ENCODE measurements at places on chromosomes 1 and 21.
A peak's percentile ranks its signal among the peaks of the same experiment; 100 is the strongest.

- no peak for DNase-seq
Observed at GRCh38 chr1:152497273-152497672, 13.3 kb upstream of the LCE5A start.

GRCh38 chr1:77218477-77219165 is 609 bp downstream of the PIGK start:
- no peak for DNase-seq

DNA sequence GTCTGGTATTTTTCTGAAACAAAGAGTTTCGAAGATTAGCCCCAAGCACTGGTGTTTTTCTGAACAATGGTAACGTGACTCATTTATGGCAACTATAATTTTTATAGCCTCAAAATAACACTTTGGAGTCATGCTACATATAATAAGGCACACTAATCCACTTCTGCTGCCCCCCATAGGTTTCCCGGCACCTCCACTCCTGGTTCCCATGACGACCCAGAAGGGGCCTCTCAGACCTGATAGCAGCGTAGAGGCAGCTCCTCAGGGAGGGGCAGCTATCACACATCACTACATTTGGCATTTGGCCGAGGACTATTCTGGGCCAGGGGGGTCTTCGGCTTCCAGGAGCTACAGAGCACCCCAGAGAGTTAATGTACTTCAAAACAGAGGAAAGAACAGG is 23.3 kb downstream of the CAPN8 start:
- no peak for DNase-seq

GRCh38 chr1:244325056-244325758 is 126.5 kb downstream of the ADSS2 start:
- DNase-seq = no peak

- DNase-seq = no peak
Observed at GRCh38 chr1:61836649-61837048, 94.4 kb downstream of the PATJ start.

DNA sequence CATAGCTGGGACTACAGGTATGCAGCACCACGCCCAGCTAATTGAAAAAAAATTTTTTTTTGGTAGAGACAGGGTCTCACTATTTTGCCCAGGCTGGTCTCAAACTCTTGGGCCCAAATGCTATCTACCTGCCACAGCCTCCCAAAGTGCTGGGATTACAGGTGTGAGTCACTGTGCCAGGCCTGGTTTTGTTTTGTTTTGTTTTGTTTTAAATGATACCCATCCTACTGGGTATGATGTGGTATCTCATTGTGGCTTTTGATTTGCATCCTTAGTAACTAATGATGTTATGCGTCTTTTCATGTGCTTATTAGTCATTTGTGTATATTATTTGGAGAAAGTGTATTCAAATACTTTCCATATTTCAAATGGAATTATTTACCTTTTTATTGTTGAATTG is 142.3 kb downstream of the VPS13D start:
- DNase-seq = no peak

- DNase-seq = no peak
Observed at GRCh38 chr1:20575541-20576336, 13.2 kb upstream of the CDA start.

DNA sequence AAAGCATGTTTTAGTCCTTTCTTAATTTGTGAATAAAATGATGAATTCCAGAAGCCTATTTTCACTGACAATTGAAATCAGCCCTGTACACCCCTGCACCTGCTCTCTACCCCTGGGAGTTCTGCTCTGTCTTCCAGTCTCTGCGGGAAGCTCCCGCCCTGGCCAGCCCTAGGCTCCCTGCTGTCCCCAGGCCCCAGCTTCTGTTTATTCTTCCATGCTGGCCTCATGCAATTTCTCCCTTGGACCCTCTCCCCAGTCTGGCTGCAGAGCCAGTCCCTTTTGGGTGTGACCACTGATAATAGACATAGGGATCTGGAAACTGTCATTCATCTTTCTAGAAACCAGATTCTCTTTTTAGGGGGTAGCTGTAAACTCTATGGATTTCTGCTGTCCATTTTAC is 258.6 kb downstream of the GRIK3 start:
- no peak for DNase-seq

GRCh38 chr1:23896491-23896890 is 16.7 kb downstream of the CNR2 start:
- no peak for DNase-seq

GRCh38 chr1:114116086-114116485 is 37.6 kb downstream of the SYT6 start:
- DNase-seq = no peak

DNA sequence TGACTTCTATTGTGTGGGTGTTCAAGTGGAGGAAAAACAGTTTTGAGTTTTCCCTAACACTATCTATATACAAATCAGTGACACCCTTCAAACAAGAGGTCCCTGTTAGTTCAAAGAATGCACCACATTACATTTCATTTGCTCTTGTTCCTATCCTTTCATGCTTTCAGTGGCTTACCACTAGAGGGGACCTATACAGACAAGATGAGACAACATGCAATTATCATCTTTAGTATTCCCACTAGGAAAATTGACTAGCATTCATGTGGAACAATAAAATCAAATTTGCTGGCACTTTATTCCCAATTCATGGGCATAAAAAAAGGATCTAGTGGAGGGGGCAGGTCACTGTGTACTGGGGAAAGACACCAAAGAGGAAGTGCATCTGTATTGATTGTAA is 13.3 kb upstream of the SIPA1L2 start:
- no peak for DNase-seq

DNA sequence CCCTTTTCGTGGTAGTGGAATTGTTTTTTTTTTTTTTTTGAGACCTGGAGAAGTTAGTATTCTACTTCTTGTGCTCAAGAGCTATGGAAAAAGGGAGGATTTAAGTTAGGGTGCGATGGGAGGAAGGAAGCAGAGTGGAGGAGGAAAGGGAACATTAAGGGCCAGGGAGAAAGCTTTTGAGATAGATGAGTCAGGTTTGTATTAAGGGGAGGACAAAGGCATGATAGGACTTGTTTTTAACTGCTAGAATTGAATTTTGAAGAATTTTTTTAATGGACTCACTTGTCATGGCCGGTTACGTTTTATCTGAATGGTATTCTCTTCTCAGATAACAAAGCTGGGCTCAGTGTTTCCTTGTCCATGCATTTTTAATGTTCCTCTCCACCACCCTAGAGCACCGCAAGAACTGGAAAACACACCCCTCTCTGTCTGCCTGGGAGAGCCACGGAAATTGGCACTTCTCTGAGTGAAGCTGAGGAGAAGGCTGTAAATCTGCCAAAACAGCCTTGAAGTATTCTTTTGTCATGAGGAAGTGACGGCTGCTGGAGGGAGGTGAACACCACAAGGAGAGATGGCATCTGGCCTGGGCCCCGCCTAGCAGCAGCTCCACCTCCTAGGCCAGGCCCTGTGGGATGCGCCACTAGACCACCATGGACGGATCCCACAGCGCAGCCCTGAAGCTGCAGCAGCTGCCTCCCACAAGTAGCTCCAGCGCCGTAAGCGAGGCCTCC is 3.5 kb downstream of the NIPAL3 start:
- no peak for DNase-seq

- no peak for DNase-seq
Observed at GRCh38 chr1:170807432-170807831, 127.9 kb upstream of the MROH9 start.

DNA sequence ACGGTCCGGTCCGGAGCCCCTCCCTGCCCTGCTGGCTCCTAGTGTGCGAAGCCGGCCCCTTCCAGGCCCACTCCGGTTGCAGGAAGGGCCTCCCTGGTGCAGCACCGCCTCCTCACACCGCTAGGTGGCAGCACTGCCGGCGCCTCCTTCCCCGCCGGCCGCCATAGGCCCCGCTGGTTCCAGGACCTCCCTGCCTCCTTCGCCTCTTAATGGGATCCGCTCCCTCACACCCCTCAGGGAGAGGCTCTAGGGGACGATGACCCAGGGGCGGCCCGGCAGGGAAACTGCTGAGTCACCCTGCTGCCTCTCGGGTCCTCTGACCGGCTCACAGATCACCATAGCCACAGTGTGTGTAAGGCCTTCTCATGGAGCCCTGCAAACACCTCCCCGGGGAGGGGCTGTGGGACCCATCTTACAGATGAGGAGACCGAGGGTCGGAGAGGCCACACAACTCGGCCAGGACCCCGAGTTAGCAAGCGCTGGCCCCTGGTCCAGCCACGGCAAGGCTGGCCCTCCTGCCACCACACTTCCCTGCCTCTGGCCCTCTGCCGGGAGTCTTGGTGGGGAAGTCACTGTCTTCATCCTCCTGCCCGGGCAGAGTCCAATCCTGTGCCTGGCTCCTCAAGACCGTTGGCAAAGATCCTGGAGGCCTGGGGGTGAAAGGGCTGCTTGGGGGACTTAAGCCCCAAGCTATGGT is 1.6 kb upstream of the AJAP1 start:
- peak; percentile 25 for DNase-seq

DNA sequence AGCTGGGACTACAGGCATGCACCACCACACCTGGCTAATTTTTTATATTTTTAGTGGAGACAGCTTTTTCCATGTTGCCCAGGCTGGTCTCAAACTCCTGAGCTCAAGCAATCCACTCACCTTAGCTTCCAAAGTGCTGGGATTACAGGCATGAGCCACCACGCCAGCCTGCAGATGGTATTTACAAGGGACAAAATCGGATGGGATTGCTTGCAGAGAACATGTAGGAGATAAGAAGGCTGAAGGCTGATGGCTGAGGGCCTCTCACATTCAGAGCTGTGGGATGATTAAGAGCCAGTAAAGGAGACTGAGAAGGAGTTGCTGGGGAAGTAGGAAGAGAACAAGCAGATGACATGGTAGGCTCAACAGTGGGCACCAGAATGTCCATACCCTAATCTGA is 24.0 kb upstream of the QSOX1 start:
- DNase-seq = no peak

GRCh38 chr1:93576746-93577145 is 104.9 kb downstream of the BCAR3 start:
- no peak for DNase-seq

DNA sequence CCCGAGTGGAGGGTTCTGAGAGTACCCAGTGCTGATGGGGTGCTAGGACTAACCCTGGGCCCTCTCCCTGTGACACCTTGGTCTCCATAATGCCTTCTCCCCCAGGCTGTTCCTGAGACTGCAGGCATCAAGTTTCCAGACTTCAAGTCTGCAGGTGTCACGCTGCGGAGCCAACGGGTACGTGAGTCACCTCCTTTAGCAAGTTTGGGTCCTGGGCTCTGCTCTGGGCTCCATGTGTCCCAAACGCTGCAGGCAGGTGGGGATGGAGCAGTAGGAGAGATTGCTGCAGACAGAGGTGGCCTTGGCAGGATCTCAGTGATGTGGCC is 6.0 kb downstream of the DMAP1 start:
- DNase-seq = no peak

- DNase-seq = no peak
Observed at GRCh38 chr1:110188035-110188618, 22.0 kb upstream of the KCNC4 start.

GRCh38 chr21:45910548-45911221 is 70.9 kb upstream of the COL6A1 start:
- no peak for DNase-seq

DNA sequence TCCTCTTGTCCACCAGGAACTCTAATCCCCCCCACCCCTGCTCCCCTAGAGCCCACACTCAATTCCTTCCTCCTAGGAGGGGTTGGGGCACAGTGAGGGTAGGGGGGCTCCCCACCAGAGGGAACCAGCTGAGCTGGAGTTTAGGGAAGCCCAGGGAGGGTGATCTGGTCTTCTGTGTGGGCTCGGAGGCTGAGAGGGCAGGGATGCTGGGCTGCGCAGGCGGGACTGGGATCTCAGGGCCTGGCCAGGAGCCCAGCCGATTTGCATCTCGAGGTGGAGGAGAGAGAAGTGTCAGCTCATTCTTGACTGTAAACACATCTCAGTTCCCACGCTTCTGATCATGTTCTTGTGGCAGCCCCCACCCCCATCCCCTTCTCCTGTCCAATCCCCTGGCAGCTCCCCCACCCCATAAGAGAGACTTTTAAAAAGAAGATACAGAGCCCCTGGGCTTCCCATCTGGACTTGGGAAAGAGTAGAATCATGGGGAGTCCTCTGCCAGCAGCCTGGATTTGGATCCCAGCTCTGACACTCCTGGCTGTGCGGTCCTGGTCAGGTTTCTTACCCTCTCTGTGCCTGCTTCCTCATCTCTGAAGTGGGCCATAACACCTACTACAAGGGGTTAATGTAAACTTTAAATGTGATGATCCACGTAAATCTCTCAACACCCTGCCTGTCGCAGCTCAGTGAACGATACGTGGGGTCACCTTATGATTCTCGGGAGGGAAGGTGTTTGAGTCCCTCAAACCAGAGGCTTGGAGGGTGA is 6.6 kb downstream of the PEAR1 start:
- DNase-seq = no peak

GRCh38 chr1:16984717-16985116 is 4.3 kb upstream of the MFAP2 start:
- no peak for DNase-seq

DNA sequence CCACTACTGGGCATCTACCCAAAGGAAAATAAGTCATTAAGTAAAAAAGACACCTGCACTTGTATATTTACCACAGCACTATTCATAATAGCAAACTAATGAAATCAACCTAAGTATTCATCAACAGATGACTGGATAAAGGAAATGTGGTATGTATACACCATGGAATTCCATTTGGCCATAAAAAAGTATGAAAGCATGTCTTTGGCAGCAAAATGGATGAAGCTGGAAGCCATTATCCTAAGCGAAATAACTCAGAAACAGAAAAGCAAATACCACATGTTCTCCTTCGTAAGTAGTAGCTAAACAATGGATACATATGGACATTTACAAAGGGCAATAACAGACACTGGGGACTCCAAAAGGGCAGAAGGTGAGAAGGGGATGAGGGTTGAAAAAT is 485.7 kb upstream of the BRINP3 start:
- DNase-seq = no peak

GRCh38 chr1:245881767-245882391 is 625.2 kb downstream of the SMYD3 start:
- DNase-seq = no peak

DNA sequence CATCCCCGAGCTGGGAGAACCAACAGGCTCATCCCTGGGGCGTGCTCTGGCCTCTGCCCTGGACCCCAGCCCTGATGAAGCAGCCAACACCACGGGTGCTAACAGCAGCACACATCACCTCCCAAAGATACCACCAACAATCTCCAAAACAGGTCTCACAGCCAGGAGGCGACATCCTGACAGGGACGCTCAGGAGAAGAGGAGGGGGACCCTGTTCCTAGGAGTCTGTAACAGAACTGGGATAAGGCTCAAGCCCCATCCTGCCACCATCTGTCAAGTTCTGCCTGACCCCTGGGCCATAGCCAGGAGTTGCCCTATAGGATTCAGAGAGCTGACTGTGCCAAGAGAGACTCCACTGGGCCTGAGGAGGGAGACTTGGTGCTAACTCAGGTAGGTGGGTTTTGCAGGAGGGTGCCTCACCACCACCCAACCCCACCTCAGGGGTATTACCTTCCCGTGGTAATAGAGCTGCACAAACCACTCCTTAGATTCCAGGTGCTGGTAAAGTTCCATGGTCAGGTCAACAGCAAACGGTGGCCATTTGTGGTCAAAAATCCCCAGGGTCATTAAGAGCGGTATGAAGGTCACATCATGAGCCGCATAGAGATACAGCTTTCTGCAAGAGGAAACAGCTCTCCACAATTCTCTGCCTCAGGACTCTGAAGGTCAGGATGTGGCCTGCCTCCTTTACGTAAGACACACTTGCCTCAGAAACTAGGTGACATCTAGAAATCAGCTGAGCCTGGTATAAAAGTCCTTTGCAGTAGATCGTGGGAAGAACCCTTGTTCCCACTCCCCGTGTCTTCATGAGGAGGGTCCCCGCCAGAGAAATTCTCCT is 22.3 kb downstream of the ACP6 start:
- DNase-seq = no peak

- DNase-seq = no peak
Observed at GRCh38 chr1:88736633-88737248, 52.7 kb downstream of the PKN2 start.

- no peak for DNase-seq
Observed at GRCh38 chr1:30010506-30011106, 712.8 kb downstream of the MATN1 start.
